ENCODE measurements at places on chromosomes 2 and 18. TPM values are rescaled to one million over a fixed set of nuclear protein-coding genes. Genes with fewer than 3 reads are reported as not detected.

GRCh38 chr2:9763356-9764152 lies 79.7 kb upstream of the TAF1B start:
- H3K27ac ChIP-seq: no peak overlapping the region
- no peak for DNase-seq
- no peaks in the 10 kb centered on the region for H3K27me3 ChIP-seq
- H3K36me3 ChIP-seq: no peaks in the 10 kb centered on the region

GRCh38 chr2:157363612-157364101 lies 38.0 kb upstream of the ERMN start:
- no peak overlapping the region for H3K4me3 ChIP-seq
- no peak overlapping the region for H3K27ac ChIP-seq
- peak; percentile 4 for DNase-seq
- H3K36me3 ChIP-seq: no peaks in the 10 kb centered on the region
- no peaks in the 10 kb centered on the region for H3K27me3 ChIP-seq

GRCh38 chr2:203492965-203493364 lies 42.1 kb downstream of the RAPH1 start:
- H3K4me3 ChIP-seq: no peak overlapping the region
- no peak for DNase-seq
- H3K36me3 ChIP-seq: peaks cover 48% of the 10 kb centered on the region
- H3K4me1 ChIP-seq: peaks cover 7% of the 10 kb centered on the region
- no peaks in the 10 kb centered on the region for H3K27me3 ChIP-seq

GRCh38 chr2:175976391-175977157 lies 25.5 kb downstream of the LNPK start:
- no peak for DNase-seq

DNA sequence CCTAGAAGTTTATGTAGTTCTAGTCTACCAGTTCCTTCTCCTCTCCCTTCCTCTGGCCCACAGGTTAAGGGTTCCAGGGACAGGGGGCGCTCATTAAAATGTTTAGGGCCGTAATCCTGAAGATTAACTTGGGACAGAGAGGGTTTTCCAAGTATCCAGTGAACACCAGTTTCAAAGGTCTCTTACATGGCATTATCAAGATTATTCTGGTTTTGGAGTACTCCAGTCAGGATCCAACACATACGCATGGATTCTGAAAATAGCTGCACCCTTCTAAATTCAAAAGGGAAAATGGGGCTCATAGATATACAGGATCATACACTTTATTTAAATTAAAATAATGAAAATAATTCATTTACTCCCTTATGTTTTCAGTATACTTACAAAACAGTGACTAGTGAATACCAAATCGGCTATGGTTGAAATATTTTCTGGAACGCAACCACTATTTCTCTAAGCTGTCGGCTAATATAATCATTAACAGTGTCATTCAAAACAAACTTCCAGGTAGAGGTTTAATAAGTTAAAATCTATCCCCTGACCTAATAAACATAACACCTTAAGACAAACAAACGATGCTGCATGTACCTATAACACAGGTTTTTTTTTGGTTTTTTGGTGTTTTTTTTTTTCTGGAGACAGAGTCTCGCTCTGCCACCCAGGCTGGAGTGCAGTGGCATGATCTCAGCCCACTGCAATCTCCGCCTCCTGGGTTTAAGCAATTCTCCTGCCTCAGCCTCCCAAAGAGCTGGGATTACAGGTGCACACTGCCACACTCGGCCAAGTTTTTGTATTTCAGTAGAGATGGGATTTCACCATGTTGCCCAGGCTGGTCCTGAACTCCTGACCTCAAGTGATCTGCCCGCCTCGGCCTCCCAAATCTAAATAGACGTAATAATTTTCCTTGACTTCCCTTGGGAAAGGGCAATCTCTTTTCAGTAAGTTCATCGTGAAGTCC lies 44.7 kb downstream of the MGAT4A start:
- no peaks in the 10 kb centered on the region for H3K4me1 ChIP-seq
- no peak for DNase-seq
- no peak overlapping the region for H3K27ac ChIP-seq
- H3K4me3 ChIP-seq: no peak overlapping the region
- no peaks in the 10 kb centered on the region for H3K36me3 ChIP-seq

GRCh38 chr18:9153256-9153655 lies 16.7 kb downstream of the ANKRD12 start:
- peaks cover 13% of the 10 kb centered on the region for H3K4me1 ChIP-seq
- H3K27me3 ChIP-seq: no peaks in the 10 kb centered on the region
- no peak overlapping the region for H3K27ac ChIP-seq

GRCh38 chr2:230984393-230985220 lies 11.3 kb upstream of the SPATA3 start:
- no peaks in the 10 kb centered on the region for H3K27me3 ChIP-seq
- no peak overlapping the region for H3K27ac ChIP-seq

CD8B gene
- total RNA-seq: not detected

COMMD1 gene
- 33.8 TPM for total RNA-seq

Data from MCF 10A (cell line).